Activated CD4-positive, alpha-beta T cell treated with anti-CD3 and anti-CD28 coated beads, Interleukin-2, amount 10 ng/mL, durations not matched to agents 24 days and 14 days (primary cell): ENCODE measurements at places on chromosomes 16 and 17. TPM values are rescaled to one million over a fixed set of nuclear protein-coding genes. Genes with fewer than 3 reads are reported as not detected.

The HOXB5 gene
- not detected in 2 replicates for total RNA-seq

GRCh38 chr16:68715471-68715870 lies 21.6 kb upstream of the CDH1 start:
- H3K27ac ChIP-seq = no peak overlapping the region
- H3K36me3 ChIP-seq = no peaks in the 10 kb centered on the region
- DNase-seq = no peak
- no peak overlapping the region for H3K4me3 ChIP-seq

- no peak for DNase-seq
- peaks cover 55% of the 10 kb centered on the region for H3K36me3 ChIP-seq
- peaks cover 31% of the 10 kb centered on the region for H3K4me1 ChIP-seq
- no peaks in the 10 kb centered on the region for H3K27me3 ChIP-seq
- H3K4me3 ChIP-seq = peak overlapping the region; percentile 50
Observed at GRCh38 chr16:69326172-69326873, 4.1 kb downstream of the PDF start.

DNA sequence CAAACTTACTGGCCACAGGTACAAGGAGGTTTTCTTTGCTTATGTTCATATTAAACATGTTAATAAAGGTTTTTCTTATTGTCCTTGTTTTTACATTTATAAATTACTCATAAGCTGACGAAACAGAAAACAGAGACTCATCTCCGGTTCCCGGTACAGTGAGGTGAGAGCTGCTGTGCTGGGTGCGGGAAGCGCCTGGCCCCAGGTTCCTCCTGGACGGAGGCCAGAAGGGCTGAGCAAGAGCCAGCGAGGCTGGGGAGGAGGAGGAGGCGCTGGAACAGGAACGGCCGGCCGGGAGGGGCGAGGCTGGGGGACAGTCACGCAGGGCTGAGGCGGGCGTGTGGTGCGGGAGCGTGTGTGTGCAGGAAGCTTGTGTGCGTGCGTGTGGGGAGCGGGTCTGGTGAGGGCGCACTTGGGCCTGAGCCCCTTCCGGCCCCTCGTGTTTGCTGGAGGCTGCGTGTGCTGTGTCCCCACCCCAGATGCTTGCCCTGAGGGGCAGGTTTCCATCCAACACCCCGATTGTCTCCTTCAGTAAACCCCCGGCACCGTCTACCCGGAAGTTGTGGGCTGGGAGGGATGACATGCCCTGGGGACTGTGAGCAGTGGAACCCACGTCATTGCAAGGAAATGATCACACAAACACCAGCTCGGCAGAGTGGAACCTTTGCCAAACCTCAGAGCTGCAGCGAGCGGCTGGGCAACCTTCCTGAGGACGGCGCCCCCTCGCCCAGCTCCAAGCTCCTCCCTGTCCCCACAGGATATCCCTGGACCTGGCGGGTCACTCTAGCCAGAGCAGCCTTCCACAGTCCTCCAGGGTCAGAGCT lies 19.5 kb downstream of the CD7 start:
- peaks cover 69% of the 10 kb centered on the region for H3K4me1 ChIP-seq
- peak overlapping the region; percentile 92 for H3K4me3 ChIP-seq
- H3K36me3 ChIP-seq = peaks cover 6% of the 10 kb centered on the region
- DNase-seq = peak; percentile 98
- H3K27ac ChIP-seq = peak overlapping the region; percentile 100

- DNase-seq = no peak
- no peak overlapping the region for H3K4me3 ChIP-seq
- H3K36me3 ChIP-seq = peaks cover 8% of the 10 kb centered on the region
Observed at GRCh38 chr16:30899794-30900193, 3.4 kb downstream of the CTF1 start.

GRCh38 chr17:46264456-46265198 lies 30.3 kb upstream of the LRRC37A start:
- H3K4me1 ChIP-seq = peaks cover 36% of the 10 kb centered on the region
- peak overlapping the region; percentile 38 for H3K4me3 ChIP-seq
- H3K27me3 ChIP-seq = peaks cover 35% of the 10 kb centered on the region
- H3K27ac ChIP-seq = peak overlapping the region; percentile 80
- H3K36me3 ChIP-seq = no peaks in the 10 kb centered on the region
